ENCODE measurements at places on chromosomes 5 and 9.

DNA sequence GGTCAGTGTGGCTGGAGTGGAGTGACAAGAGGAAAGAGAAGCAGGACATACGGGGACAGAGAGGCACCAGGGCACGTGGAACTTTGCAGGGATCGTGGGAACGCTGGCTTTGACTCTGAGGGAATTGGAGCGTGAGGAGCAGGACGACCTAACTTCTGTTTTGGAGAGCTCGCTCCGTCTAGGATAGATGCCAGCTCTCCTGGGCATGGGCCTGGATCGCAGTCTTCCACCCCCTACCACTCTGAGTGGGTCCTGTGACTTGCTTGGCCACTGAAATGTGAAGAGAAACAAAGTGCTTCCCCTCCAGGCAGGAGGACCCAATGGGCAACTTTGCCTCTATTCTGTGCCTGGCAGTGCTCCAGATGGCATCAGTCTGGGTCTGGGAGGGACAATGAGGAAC lies 8.7 kb upstream of the SH3PXD2B start:
- no peak for DNase-seq

DNA sequence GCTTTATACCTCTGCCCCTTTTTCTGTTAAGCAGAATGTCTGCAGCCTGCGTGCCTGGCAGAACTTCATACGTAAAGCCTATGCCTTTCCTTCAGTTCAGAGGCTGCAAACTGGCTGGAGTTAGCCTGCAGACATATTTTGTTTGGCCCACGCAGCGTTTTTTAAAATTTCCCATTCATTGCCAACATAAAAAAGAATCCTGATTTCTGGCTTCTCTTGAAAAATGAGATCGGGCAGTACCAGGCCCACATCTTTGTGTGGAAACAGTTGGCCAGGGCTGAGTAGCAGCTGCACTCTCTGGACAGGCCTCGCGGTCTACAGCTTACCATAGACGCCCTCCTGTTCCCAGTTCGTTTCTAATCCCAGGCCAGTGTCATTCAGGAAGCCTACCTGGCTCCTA lies 104.4 kb downstream of the SMARCA2 start:
- DNase-seq = no peak

DNA sequence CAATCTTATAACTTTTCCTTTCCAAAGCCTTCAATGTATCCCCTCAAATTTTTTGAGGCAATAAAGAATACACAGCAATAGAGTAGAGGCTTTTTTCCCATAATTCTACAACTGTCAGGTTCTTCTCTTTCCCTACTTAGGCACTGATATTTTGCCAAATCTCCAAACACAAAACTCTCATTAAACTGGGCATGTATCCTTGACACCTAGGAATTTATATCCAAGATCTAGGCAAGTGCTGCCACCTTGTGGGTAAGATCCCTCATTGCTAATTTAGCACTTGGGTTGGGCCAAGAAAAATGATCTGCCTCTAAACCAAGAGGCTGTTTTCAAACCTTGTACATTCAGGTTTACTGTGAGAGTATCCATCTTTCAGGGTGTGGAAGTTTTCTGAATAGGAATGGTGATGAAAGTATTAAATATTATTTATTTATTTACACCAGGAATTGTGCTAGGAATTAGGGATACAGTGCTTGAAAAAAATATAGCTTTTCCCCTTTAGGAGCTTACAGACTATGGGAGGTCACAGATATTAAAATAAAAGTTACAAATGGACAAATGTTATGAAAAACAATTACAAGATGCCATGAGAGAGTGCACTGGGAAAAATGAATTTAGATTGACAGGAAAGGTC lies 17.6 kb downstream of the TSTD2 start:
- DNase-seq = peak; percentile 25

DNA sequence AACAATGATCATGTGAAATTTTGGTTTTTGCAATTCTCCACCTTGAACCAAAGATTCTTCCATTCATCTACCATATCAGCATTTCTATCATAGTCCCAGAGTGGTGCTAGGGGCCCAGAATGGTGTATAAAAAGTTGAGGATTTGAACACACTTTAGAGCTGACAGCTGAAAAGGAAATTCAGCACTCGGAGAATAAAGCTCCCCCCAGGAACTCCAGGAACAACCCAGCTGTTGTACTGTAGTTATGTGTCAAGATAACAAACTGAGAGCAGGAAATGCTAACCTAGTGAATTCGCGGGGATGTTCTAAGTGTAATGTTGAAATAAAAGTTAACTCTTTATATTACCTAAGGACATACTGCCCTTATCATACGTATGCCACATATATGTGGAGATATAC lies 216.7 kb downstream of the NFIB start:
- DNase-seq = no peak

DNA sequence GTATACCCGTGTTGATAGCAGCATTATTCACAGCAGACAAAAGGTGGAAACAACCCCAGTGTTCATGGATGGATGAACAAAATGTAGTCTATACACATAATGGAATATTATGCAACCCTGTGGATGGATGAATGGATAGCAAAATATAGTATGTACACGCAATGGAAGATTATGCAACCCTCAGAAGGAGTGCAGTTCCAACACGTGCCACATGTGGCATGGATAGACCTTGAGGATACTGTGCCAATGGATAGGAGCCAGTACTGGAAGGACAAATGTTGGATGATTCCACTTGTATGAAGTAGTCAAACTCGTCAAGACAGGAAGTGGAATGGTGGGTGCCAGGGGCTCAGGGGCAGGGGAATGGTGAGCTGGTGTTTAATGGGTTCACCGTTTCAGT lies 44.9 kb downstream of the PLEKHG4B start:
- no peak for DNase-seq

DNA sequence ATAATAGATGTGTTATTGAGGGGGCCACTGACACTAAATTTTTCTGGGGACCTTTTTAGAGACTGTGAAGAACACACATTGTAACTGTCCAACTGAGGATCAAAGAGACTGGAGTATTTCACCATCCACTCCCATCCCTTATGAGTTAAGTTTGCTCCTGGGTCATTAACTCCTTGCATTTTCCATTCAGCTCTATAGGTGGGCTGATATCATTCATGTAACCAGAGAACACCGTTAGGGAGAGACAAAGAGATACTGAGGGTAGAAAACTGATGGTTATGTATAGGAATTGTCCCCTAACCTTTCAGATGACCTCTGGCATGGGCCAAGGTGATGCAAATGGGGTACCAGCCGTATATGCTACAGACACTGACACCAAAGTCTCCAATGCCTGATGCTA lies 142.4 kb upstream of the TLR4 start:
- DNase-seq = no peak

GRCh38 chr5:98771382-98772109 lies 1.9 kb upstream of the RGMB start:
- DNase-seq = no peak

GRCh38 chr5:138844125-138844461 lies 31.0 kb downstream of the LRRTM2 start:
- no peak for DNase-seq

DNA sequence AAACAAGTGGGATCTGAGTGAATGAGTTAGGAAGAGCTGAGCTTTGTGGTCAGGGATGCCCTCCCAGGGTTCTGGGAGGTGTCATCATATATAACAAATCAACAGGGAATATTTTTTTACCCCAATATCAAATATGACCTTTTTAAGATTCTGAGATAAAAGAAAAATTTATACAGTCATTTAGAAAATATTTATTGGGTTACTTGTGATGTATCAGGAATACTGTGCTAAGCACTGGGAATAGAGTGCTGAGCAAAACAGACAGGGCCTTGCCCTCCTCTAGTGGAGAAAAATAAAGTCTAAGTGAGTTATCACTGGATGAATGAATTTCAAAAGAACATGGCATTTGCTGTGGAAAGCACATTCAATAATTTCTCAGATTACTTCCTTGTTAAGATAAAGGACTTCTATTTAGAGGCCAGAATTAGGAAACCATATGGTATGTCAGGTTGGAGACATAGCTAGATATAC lies 102.9 kb downstream of the BOD1 start:
- no peak for DNase-seq

- no peak for DNase-seq
Measured at GRCh38 chr9:74500584-74500924, 3.4 kb downstream of the RORB start.

DNA sequence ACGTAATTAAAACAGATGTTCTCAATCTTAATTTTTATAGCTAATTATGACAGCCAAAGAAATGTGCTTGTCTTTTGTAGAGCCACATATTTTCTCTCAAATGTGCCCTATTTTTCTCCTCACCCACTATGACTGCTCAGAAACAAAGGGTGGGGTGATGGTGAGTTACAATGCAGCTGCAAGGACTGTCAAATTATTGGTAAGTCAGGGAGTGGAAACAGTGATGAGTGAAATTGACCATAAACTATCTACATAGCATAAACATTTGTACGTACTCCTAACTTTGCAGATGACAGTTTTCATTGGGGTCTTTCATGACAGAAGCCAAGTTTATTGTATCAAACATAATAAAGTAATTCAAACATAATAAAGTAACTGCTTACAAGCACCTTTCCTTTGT lies 215.9 kb downstream of the MCTP1 start:
- no peak for DNase-seq

DNA sequence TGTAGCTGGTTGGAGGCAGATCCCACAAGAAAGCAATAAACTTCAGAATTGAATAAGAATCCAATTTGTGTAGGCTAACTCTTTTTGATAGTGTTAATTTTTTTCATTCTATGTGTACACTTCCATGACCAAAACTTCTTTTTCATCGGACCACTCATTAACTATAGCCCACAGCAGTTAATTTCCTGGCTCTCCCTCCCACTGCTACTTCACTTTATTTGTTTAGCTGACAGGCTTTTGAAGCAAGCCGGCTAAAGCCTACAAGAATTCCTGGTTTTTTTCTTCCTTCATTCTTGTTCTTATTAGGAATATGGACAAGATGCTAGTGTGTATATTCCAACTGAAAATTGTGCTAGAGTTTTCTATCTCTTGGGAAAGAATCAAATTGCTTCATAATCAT lies 329.2 kb upstream of the CCNH start:
- no peak for DNase-seq

All from stimulated activated CD8-positive, alpha-beta memory T cell treated with anti-CD3 and anti-CD28 coated beads, Interleukin-4, amount 100 ng/mL, for 1 hour (primary cell).